CD4-positive, CD25-positive, alpha-beta regulatory T cell (primary cell): ENCODE measurements at places on chromosomes 2 and 18. TPM values are rescaled to one million over a fixed set of nuclear protein-coding genes. Genes with fewer than 3 reads are reported as not detected.

- H3K27me3 ChIP-seq: peaks cover 4% of the 10 kb centered on the region
- H3K4me1 ChIP-seq: no peaks in the 10 kb centered on the region
- no peak overlapping the region for H3K27ac ChIP-seq
Observed at GRCh38 chr2:119421741-119422140, 9.9 kb upstream of the TMEM37 start.

FECH gene
- 11.2 TPM for total RNA-seq

- no peak overlapping the region for H3K4me3 ChIP-seq
- DNase-seq: no peak
- no peaks in the 10 kb centered on the region for H3K27me3 ChIP-seq
- no peak overlapping the region for H3K27ac ChIP-seq
- H3K36me3 ChIP-seq: no peaks in the 10 kb centered on the region
Observed at GRCh38 chr18:32910694-32911296, 138.0 kb upstream of the KLHL14 start.

- H3K4me3 ChIP-seq: no peak overlapping the region
- no peaks in the 10 kb centered on the region for H3K4me1 ChIP-seq
- H3K27me3 ChIP-seq: no peaks in the 10 kb centered on the region
- H3K27ac ChIP-seq: no peak overlapping the region
- DNase-seq: no peak
Observed at GRCh38 chr2:223880796-223881195, 43.4 kb upstream of the AP1S3 start.

GRCh38 chr18:24995755-24996154 lies 356.2 kb downstream of the ZNF521 start:
- H3K4me1 ChIP-seq: no peaks in the 10 kb centered on the region
- H3K27ac ChIP-seq: no peak overlapping the region
- H3K27me3 ChIP-seq: no peaks in the 10 kb centered on the region
- DNase-seq: no peak
- no peak overlapping the region for H3K4me3 ChIP-seq

DNA sequence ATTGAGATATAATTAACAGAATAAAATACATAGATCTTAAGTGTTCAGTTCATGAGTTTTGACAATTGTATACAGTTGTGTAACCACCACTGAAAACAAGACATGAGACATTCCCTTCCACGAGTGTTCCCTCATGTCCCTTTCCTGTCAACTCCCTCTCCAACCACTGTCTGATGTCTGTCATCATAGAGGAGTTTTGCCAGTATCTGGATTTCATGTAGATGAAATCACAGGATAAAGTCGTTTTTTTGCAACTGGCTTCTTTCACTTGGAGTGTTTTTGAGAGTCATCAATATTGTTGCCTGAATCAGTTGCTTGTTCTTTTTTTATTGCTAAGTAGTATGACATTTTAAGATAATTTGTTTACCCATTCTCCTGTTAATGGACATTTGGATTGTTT lies 52.7 kb downstream of the RBMS1 start:
- H3K27ac ChIP-seq: no peak overlapping the region
- no peak overlapping the region for H3K4me3 ChIP-seq
- H3K36me3 ChIP-seq: no peaks in the 10 kb centered on the region
- no peaks in the 10 kb centered on the region for H3K4me1 ChIP-seq
- H3K27me3 ChIP-seq: peaks cover 3% of the 10 kb centered on the region
- DNase-seq: no peak

AQP12A gene
- not detected for total RNA-seq

DNA sequence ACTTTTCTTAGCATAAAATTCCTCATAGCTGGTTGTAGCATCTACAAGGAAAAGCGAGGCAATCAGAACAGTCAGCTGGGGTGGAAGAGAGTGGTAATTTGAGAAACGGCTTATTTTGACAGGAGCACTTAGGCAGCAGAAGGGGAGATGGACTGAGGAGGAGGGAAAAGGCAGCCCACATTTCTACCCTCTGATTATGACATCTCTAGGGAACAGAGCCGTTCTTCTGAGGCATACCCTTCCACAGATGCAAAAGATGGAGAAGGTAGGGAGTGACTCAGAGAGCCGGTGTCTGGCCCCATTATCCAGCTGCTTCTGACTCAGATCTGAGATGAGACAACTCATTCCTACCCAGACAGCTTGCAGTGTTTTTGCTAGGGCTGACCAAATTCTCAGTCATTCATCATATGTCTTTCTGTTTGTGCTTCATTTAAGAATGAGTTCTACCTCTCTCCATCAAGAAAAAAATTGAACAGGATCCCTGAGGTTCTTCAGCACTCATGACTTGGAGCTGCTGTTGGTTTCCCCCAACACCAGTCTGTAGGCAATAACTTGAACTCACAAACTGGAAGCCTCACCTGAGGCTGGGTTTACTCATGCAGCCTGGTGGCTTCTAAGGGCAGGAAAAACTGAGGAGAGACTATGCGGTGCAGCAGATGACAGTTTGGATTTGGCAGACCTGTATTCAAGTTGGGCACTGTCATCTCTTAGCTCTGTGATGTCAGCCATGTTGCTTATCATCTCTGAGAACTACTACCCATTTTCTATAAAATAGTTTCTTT lies 15.9 kb upstream of the SEC11C start:
- DNase-seq: no peak
- H3K27me3 ChIP-seq: peaks cover 3% of the 10 kb centered on the region
- H3K4me1 ChIP-seq: no peaks in the 10 kb centered on the region

GRCh38 chr18:58309610-58310239 lies 265.7 kb downstream of the NEDD4L start:
- peak; percentile 18 for DNase-seq
- peak overlapping the region; percentile 54 for H3K4me3 ChIP-seq
- peaks cover 40% of the 10 kb centered on the region for H3K4me1 ChIP-seq

COL6A3 gene
- 3.4 TPM for total RNA-seq

MGAT4A gene
- total RNA-seq: 105 TPM

DNA sequence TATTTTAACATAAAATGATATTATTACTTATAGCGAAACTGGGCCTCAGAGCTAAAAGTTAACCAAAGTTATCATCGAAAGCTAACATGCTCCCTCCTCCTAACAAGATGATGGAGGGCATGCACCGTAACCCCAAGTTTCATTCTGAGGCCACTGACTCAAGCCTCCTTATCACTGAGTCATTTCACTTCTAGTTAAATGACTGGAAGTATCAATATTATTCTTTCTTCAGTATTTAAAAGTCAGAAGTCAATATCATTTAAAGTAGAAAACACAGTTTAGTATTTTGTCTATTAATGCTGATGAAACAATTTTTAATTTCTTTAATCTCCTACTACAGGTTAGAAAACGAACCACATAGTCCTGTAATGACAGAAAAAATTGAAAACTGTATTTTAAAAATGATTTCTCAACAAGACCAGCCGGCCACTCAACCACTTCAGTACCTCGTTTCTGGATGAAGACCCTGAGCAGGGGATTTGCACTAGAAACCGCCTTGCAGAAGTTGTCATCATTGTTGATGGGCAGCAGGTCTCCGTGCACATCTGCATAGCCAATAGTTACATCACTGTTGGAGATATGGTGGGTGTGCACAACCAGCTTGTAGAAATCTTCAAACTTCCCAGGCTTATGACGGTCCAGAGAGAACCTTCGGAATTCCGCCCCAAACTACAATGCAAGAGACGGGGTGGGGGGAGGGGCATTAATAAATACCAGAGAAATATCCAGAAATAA lies 44.9 kb downstream of the PARD6G start:
- H3K4me1 ChIP-seq: peaks cover 9% of the 10 kb centered on the region
- no peak for DNase-seq
- no peak overlapping the region for H3K27ac ChIP-seq
- no peaks in the 10 kb centered on the region for H3K27me3 ChIP-seq

DNA sequence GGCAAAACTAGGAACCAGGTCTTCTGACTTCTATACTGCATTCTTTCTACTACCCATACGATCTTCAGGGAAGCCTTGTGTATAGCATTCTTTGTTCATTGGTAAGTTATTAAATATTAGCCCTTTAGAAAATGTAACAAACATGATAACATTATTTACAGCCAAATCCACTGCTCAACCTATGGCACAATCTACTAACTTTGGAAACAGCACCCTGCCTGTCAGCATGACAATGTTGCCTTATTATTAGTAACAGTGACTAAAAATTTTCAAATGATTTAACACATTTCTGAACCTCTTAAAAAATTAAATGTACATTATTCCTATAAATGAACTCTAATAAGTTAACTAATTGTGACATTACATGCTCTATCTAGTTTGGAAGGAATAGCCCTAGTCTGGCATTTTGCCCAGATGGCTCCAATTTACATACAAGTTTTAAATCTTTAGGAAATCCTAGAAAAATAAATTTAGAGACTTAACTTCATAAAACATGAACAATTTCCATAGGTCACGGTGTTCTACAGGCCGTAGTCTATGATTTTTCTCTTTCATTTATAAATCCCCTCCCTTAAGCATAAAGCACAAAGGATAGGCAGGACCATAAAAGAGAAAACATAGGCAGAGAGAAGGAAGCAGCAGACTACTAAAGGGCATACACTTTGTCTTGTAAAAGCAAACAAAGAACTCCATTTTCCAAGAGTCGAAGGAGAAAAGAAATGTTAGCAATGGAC lies 33.7 kb downstream of the YES1 start:
- H3K27me3 ChIP-seq: no peaks in the 10 kb centered on the region
- no peaks in the 10 kb centered on the region for H3K4me1 ChIP-seq
- H3K27ac ChIP-seq: no peak overlapping the region
- H3K4me3 ChIP-seq: no peak overlapping the region
- H3K36me3 ChIP-seq: no peaks in the 10 kb centered on the region
- DNase-seq: no peak

GRCh38 chr2:115183144-115183543 lies 740.7 kb downstream of the DPP10 start:
- H3K27me3 ChIP-seq: no peaks in the 10 kb centered on the region
- H3K4me1 ChIP-seq: no peaks in the 10 kb centered on the region
- H3K36me3 ChIP-seq: no peaks in the 10 kb centered on the region
- no peak overlapping the region for H3K4me3 ChIP-seq
- no peak for DNase-seq

ACTG2 gene
- total RNA-seq: 0.64 TPM

CNRIP1 gene
- not detected for total RNA-seq

SLC35F6 gene
- 21.2 TPM for total RNA-seq

TFPI gene
- total RNA-seq: 1.3 TPM

DNA sequence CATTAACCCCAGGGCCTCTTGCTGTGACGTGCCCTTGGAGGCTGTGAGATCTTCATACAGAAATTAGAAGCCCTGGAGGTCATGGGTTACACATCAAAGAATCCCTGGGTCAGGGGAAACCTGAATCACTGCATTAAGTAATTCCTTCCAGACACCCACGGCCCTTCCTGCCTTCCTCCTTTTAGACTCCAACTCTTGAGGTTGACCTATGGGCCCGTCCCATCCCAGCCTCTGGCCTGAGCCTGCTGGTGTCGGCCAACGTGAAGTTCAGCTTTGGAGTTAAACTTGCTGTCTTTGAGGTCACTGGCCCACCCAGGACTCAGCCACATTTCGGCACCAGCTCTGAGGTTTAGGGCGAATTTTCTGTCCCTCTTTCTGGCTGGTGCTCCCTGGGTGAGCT lies 198.3 kb downstream of the ACKR3 start:
- no peak for DNase-seq
- H3K27ac ChIP-seq: no peak overlapping the region
- H3K36me3 ChIP-seq: no peaks in the 10 kb centered on the region
- H3K4me1 ChIP-seq: no peaks in the 10 kb centered on the region
- H3K27me3 ChIP-seq: no peaks in the 10 kb centered on the region
- H3K4me3 ChIP-seq: no peak overlapping the region

CCDC85A gene
- not detected for total RNA-seq

- H3K27me3 ChIP-seq: no peaks in the 10 kb centered on the region
- H3K4me1 ChIP-seq: peaks cover 25% of the 10 kb centered on the region
- no peak overlapping the region for H3K27ac ChIP-seq
- DNase-seq: no peak
- H3K4me3 ChIP-seq: no peak overlapping the region
- H3K36me3 ChIP-seq: no peaks in the 10 kb centered on the region
Observed at GRCh38 chr2:127392828-127393578, 5.2 kb upstream of the MAP3K2 start.

ACAA2 gene
- total RNA-seq: 16.1 TPM

GRCh38 chr2:61357681-61358080 lies 113.2 kb downstream of the USP34 start:
- H3K27me3 ChIP-seq: no peaks in the 10 kb centered on the region
- no peak for DNase-seq
- H3K27ac ChIP-seq: no peak overlapping the region
- no peak overlapping the region for H3K4me3 ChIP-seq
- peaks cover 7% of the 10 kb centered on the region for H3K4me1 ChIP-seq
- H3K36me3 ChIP-seq: peaks cover 37% of the 10 kb centered on the region

GRCh38 chr2:43105586-43106558 lies 120.5 kb downstream of the ZFP36L2 start:
- no peaks in the 10 kb centered on the region for H3K4me1 ChIP-seq
- no peak overlapping the region for H3K4me3 ChIP-seq
- no peaks in the 10 kb centered on the region for H3K27me3 ChIP-seq
- no peaks in the 10 kb centered on the region for H3K36me3 ChIP-seq

GRCh38 chr18:66523219-66523991 lies 80.5 kb downstream of the CDH19 start:
- DNase-seq: no peak
- no peak overlapping the region for H3K4me3 ChIP-seq
- no peaks in the 10 kb centered on the region for H3K27me3 ChIP-seq

DSEL gene
- 0.17 TPM for total RNA-seq

DNA sequence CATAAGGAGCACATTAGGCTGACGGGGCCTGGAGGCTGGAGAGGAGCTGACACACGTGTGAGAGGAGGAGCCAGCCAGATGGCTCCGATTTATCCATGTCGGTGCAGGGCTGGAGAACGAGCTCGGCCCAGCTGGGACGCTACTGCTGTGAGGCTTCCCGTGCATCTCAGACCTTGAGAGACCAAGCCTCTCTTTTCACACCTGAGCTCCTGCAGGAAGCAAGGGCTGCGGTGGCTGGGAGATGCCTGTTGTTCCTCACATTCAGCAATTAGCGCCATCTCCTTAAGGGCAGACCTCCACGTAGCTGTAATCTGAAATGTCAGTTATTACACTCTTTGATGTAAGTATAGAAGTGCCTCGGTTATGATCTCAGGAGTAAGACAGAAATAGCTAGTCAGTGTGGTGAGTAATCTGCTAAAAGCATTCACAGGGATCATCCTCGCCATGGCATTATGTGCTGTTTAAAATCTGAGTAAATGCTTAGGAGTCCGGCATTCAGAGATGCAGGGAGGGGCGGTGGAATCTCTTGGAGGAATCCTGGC lies 107.9 kb downstream of the PRKCE start:
- no peaks in the 10 kb centered on the region for H3K4me1 ChIP-seq
- H3K27ac ChIP-seq: no peak overlapping the region
- H3K4me3 ChIP-seq: no peak overlapping the region
- H3K27me3 ChIP-seq: no peaks in the 10 kb centered on the region

- H3K4me3 ChIP-seq: no peak overlapping the region
- no peaks in the 10 kb centered on the region for H3K27me3 ChIP-seq
- no peak for DNase-seq
Observed at GRCh38 chr2:133004623-133005022, 334.6 kb upstream of the LYPD1 start.

DNA sequence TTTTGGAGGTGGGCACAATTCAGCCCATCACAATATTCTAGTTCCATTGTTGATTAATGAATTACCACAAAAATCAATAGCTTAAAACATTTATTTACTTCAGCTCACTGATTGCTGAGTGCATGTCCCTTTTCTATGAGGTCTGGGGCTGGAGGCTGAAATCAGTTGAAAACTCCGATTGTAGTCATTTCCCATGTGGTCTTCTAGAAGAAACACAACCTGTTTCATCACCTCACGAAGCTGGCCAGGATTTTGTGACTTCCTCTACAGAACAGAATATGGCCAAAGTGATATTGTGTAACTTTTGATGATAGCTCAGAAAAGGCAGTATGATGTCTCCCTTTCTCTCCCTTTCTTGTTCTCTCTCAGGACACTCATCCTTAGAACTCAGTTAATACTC lies 44.1 kb upstream of the CYRIA start:
- no peak for DNase-seq
- H3K4me1 ChIP-seq: no peaks in the 10 kb centered on the region
- no peak overlapping the region for H3K27ac ChIP-seq
- H3K4me3 ChIP-seq: no peak overlapping the region
- H3K27me3 ChIP-seq: no peaks in the 10 kb centered on the region
- no peaks in the 10 kb centered on the region for H3K36me3 ChIP-seq
